ENCODE measurements at places on chromosomes 3 and 15. TPM values are rescaled to one million over a fixed set of nuclear protein-coding genes. Genes with fewer than 3 reads are reported as not detected.

CMTM8 gene
- not detected for total RNA-seq

COL6A6 gene
- 0.11 TPM for total RNA-seq

EIF4A2 gene
- total RNA-seq: 463 TPM

HYAL2 gene
- total RNA-seq: 89.9 TPM

CLDN16 gene
- not detected for total RNA-seq

GPR62 gene
- not detected for total RNA-seq

GABRB3 gene
- total RNA-seq: 3.5 TPM

SNTN gene
- not detected for total RNA-seq

PRSS50 gene
- 0.54 TPM for total RNA-seq

SCAMP5 gene
- total RNA-seq: 0.39 TPM

ZNF662 gene
- total RNA-seq: 17.1 TPM

NPTN gene
- 75.8 TPM for total RNA-seq

LDHAL6B gene
- not detected for total RNA-seq

SLC28A2 gene
- total RNA-seq: not detected

AHSG gene
- not detected for total RNA-seq

Measured in placental epithelial cell (primary cell).